Activated naive CD4-positive, alpha-beta T cell treated with anti-CD3 and anti-CD28 coated beads for 36 hours (primary cell): ENCODE measurements at places on chromosomes 6 and 20.

GRCh38 chr20:33407251-33407650 is 5.9 kb upstream of the CDK5RAP1 start:
- peaks cover 4% of the 10 kb centered on the region for H3K36me3 ChIP-seq
- H3K27ac ChIP-seq, result no peak overlapping the region
- DNase-seq, result no peak
- no peak overlapping the region for H3K4me3 ChIP-seq

- H3K4me1 ChIP-seq, result no peaks in the 10 kb centered on the region
- H3K27ac ChIP-seq, result no peak overlapping the region
- H3K27me3 ChIP-seq, result no peaks in the 10 kb centered on the region
- no peaks in the 10 kb centered on the region for H3K36me3 ChIP-seq
- no peak for DNase-seq
- H3K4me3 ChIP-seq, result no peak overlapping the region
Measured at GRCh38 chr6:58113960-58114359, 796.5 kb downstream of the PRIM2 start.

DNA sequence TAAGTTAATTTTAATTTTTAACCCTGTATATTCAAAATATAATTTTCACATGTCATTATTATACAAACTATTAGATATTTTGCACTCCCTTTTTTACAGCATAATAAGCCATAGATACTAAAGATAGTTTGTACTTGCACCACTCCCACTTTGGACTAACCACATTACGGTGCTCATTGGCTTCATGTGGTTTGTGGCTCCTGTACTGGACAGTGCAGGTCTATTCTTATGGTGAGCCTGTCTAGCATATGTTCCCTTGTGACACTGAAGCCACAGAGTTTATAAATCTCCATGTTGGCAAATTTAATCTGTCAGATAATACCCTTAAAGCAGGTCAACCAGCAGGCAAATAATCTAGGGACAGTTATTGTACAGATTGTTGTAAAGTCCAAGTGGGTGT is 354.4 kb upstream of the KCNQ5 start:
- no peaks in the 10 kb centered on the region for H3K27me3 ChIP-seq
- no peak overlapping the region for H3K4me3 ChIP-seq
- no peak for DNase-seq
- H3K27ac ChIP-seq, result no peak overlapping the region

DNA sequence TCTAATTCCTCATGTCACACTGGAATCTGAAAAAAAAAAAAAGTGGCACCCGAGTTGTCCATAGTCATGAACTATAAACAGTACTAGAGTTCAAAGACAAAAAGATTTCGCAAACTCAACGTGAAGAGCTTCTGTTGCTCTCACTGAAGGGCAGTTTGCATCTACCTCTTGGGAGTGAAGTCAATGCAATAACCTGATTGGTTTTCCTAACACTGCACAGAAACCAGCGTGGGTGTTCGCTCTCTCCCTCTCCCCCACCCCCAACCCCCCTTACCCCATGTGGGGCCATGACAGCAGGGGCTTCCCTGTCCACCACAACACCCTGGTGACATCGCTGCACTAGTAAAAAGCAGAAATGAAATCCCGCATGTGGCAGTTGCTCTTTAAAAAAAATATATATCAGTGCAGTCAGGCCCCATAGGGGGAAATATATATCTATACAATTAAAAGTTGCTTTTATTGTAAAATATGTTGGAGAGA is 66.9 kb downstream of the GMPR start:
- no peaks in the 10 kb centered on the region for H3K27me3 ChIP-seq
- no peak overlapping the region for H3K4me3 ChIP-seq
- no peak for DNase-seq

DNA sequence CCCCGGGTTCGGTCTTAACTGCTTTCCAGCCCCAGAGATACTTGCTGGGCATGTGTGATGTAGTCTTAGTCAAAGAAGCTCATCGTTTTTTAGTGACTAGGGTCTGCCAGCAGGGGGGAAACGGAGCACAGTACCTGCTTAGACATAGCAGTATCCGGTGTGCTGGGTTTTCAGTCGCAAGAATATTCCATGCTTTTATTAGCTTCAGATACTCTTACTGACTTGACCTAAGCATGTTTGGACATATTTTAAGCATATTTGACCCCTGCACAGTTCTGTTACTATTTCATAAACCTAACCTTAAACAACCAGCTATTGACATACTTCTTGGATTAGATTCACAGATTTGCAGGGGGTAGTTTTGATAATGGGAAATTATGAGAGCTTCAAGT is 3.0 kb downstream of the E2F3 start:
- no peaks in the 10 kb centered on the region for H3K27me3 ChIP-seq
- H3K27ac ChIP-seq, result peak overlapping the region; percentile 98
- peaks cover 44% of the 10 kb centered on the region for H3K4me1 ChIP-seq

- H3K4me1 ChIP-seq, result peaks cover 41% of the 10 kb centered on the region
- DNase-seq, result no peak
- no peaks in the 10 kb centered on the region for H3K27me3 ChIP-seq
- H3K4me3 ChIP-seq, result no peak overlapping the region
Measured at GRCh38 chr6:39218868-39219567, 10.3 kb downstream of the KCNK5 start.

DNA sequence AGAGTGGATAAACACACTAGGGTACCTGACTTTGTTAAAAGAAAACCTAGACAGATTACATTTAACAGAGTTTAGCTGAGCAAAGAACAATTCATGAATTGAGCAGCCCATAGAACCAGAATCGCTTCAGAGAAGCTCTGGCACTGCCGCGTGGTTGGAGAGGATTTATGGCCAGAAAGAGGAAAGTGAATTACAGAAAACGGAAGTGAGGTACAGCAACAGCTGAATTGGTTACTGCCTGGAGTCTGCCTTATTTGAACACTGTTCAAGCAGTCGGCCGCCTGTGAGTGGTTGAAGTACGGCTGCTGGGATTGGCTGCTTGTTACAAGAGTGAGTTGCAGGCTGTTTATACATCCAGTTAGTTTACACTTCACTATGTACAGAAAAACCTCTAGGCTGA is 253.8 kb upstream of the CDYL start:
- DNase-seq, result peak; percentile 7
- peaks cover 35% of the 10 kb centered on the region for H3K27me3 ChIP-seq
- no peak overlapping the region for H3K4me3 ChIP-seq
- H3K36me3 ChIP-seq, result no peaks in the 10 kb centered on the region
- H3K27ac ChIP-seq, result no peak overlapping the region

- no peak overlapping the region for H3K4me3 ChIP-seq
- no peaks in the 10 kb centered on the region for H3K36me3 ChIP-seq
- no peak for DNase-seq
- no peaks in the 10 kb centered on the region for H3K4me1 ChIP-seq
- peaks cover 5% of the 10 kb centered on the region for H3K27me3 ChIP-seq
- no peak overlapping the region for H3K27ac ChIP-seq
Measured at GRCh38 chr6:160774399-160774798, 72.4 kb downstream of the PLG start.

- no peak overlapping the region for H3K4me3 ChIP-seq
- H3K27ac ChIP-seq, result no peak overlapping the region
- no peaks in the 10 kb centered on the region for H3K27me3 ChIP-seq
- H3K4me1 ChIP-seq, result no peaks in the 10 kb centered on the region
Measured at GRCh38 chr6:24439858-24440539, 37.3 kb downstream of the MRS2 start.

- no peak overlapping the region for H3K4me3 ChIP-seq
- DNase-seq, result no peak
- H3K27ac ChIP-seq, result no peak overlapping the region
Measured at GRCh38 chr6:82072751-82073150, 174.8 kb downstream of the IBTK start.

DNA sequence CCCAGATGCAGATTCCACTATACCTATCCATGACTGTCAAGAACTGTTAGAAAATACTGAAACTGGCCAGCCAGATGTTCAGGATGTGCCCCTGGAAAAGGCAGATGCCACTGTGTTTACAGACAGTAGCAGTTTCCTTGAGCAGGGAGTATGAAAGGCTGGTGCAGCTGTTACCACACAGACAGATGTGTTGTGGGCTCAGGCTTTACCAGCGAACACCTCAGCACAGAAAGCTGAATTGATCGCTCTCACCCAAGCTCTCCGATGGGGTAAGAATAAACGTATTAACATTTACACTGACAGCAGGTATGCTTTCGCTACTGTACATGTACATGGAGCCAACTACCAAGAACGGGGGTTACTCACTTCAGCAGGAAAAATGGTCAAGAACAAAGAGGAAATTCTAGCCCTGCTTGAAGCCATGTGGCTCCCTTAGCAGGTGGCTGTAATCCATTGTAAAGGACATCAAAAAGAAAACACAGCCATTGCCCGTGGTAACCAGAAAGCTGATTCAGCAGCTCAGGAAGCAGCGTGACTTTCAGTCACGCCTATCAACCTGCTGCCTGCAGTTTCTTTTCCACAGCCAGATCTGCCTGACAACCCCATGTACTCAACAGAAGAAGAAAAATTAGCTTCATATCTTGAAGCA is 459.7 kb upstream of the HTR1E start:
- no peak overlapping the region for H3K4me3 ChIP-seq
- H3K36me3 ChIP-seq, result no peaks in the 10 kb centered on the region
- no peak overlapping the region for H3K27ac ChIP-seq
